ENCODE measurements at places on chromosomes 5 and 9.

DNA sequence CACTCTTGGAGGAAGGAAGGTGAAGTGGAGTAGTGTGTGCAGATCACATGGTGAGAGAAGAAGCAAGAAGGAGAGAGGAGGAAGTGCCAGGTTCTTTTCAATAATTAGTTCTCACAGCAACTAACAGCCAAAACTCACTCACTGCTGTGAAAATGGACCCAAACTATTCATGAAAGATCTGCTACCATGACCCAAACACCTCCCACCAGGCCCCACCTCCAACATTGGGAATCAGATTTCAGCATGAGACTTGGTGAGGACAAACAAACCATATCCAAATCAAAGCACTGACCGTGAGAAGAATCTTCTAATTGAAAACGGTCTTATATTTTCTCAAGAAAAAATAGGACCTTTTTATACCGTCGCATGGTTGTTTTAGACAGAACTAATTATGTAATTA, 468.7 kb upstream of the TYRP1 start:
- no peak for DNase-seq

- DNase-seq = no peak
These were observed 9.7 kb upstream of the RXRA start for GRCh38 chr9:134316449-134317160.

GRCh38 chr5:36060420-36060887, 6.2 kb downstream of the UGT3A2 start:
- no peak for DNase-seq

DNA sequence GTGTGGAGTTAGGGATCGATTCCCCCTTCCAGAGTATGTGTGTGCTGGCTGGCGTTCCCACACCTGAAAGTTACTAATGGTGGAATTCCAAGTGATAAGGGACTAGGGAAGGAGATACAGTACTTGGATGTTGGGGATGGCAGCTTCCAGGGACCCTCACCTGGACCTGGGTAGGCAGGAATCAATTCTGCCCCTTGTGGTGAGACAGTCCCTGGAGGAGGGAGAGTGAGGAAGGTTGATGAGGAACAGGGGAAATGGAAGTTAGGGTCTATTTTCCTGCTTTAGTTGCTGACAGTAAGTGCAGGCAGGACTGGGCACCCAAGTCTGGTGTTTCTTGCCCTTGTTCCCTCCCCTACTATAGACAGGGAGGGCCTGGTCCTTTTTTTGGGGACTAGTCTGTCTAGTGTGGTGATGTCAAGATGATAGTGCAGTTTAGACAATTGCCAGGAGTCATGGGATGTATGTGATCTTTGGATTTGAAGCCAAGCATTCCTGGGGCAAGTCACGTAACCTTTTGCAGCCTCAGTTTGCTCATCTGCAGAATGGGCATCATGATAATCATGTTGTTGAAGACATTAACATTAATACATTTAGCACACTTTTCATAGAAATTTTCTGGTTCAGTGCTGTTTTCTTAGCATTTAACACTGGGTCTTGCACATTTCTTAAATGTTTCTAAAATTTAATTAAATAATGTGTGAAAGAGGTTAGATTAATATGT, 51.7 kb downstream of the DAB2IP start:
- DNase-seq = no peak

DNA sequence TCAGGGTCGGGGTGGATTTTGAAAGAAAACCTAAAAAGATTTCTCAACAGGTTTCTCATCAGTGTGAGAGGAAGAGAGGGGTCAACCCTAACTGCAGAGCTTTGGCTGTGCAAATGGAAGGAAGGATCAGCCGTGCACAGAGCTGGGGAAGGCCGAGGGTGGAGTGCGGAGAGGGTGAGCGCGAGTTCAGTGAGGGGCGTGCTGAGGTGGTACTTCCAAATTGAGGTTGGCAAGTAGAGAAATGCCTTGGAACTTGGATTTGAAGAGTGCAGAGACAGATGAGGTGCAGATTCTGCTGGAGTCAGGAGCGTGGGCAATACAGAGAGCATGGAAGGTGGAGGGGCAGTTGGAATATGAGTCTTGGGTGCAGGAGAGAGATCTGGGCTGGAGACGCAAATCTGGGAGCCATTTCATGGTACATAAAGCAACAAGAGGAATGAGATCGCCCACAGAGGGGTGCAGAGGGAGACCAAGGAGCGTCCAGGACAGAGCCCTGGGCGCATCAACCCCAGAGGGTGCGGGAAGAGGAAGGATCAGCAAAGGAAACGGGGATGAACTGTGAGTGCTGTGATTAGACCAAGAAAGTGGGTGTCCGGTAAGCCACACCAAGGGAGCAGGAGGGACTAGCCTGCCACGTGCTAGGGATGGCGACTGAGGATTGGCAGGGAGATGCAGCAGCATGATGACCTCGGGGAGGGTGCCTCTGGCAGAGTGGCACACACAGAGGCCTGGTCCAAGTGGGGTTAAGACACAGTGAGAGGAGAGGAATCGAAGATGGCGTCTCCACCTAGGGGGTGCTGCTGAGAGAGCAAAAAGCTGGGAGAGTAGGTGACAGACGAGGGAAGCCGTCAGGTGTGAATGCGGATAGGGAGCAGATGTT, 105.8 kb downstream of the ADAMTS2 start:
- DNase-seq = no peak

GRCh38 chr9:35767458-35767857, 13.4 kb upstream of the MSMP start:
- DNase-seq = no peak

- DNase-seq = no peak
These were observed 12.5 kb downstream of the LHX2 start for GRCh38 chr9:124024107-124024506.

GRCh38 chr5:154757814-154758406, 2.7 kb downstream of the LARP1 start:
- peak; percentile 92 for DNase-seq

DNA sequence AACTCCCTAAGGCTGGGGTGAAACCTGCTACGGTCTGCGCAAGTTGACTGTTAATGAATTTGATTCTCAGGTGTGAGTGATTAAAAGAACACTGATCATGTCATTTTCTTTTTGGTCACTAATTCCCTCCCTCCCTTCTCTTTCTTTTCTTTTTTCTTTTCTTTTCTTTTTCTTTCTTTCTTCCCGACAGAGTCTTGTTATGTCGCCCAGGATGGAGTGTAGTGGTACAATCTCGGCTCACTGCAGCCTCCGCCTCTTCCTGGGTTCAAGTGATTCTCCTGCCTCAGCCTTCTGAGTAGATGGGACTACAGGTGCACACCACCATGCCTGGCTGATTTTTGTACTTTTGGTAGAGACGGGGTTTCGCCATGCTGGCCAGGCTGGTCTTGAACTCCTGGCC, 2.6 kb downstream of the ANXA1 start:
- DNase-seq = no peak

DNA sequence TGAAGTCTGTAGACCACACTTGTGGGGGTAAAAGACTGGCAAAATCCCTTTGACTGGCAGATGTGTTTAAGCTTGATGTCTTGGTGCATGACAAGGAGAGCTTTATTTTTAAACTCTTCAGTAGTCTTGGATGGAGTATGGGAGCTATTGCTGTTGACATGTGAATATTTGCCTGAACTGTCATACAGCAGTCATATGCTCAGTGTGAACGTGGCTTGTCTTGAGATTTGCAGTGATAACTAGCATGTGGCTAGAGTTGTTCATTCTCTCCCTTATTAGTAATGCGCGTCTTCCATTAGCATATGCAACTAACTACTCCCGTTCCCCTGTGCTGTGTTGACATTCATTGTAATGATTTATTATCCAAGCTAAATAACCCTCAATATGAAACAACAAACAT, 523.6 kb upstream of the WWC1 start:
- no peak for DNase-seq

- peak; percentile 94 for DNase-seq
These were observed 53.2 kb upstream of the SMIM32 start for GRCh38 chr5:136246122-136246521.

- DNase-seq = no peak
These were observed 13.4 kb downstream of the ABHD17B start for GRCh38 chr9:71897577-71897976.

GRCh38 chr9:84241817-84242373, 98.7 kb downstream of the SLC28A3 start:
- DNase-seq = no peak

GRCh38 chr5:35341189-35341588, 110.9 kb upstream of the PRLR start:
- DNase-seq = no peak

GRCh38 chr5:154520861-154521453, 42.9 kb upstream of the HAND1 start:
- peak; percentile 31 for DNase-seq

DNA sequence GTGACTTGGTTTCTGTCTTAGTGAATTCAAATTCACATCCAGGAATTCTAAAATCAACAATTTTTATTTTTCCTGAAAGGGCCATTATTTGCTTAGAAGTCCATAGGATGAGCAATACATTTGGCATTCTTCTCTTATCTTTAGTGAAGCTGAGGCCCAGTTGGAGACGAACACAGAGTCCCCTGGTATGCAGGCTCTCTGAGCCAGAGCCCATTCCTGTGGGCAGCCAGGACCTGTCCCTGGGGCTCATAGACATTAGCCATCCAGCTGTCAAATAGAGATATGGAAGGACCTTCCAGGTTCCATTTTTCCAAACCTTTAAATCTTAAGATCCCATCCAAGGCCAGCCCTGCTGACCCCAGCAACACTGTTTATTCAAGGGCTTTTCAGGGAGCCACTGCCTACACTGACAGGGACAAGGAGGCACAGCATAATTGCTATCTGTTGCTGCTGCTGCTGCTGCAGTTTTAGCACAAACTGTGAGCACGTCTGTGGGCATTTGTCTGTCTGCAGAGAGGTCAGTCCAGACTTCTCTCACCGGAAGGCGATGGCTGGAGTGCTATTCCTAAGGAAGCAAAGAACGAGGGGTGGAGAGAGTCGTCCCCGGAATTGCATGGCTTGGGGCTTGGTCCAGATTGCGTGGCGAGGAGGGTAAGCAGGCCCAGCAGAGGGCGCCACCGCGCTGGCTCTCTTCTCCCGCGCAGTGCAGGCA, 639.0 kb downstream of the CCDC171 start:
- peak; percentile 75 for DNase-seq

- no peak for DNase-seq
These were observed 114.9 kb downstream of the GAPVD1 start for GRCh38 chr9:125376261-125377226.

DNA sequence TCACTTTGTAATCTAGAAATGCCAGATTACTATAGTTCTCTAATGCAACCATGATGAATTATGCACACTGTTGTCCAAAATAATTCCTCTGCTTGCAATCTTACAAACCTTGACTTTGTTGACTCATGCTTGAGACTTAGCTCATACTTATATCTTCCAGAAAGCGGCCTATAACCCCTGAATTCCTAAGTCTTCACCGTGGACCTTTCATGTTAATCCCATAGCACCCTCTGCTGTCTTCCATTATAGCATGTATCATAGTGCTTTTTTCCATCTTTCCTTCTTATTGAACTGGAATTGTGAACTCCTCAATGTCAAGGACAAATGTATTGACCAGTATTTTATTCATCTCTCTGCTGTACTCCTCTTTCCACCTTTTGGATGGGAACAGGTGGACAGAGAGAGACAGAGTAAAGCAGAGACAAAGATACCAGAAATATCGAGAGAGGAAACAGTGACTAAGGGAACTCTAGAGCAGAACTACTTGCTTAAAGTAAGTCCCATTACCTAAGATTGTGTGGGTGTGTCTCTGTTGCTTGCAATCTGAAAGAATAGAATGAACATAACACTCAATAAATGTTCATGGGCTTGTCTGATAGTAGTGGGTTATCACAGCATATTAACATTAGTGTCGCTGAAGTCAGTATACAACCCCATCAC, 110.0 kb downstream of the LURAP1L start:
- peak; percentile 79 for DNase-seq

- DNase-seq = peak; percentile 83
These were observed 79.6 kb downstream of the PAPPA start for GRCh38 chr9:116233160-116233530.
